ENCODE measurements at places on chromosomes 13 and 19. TPM values are rescaled to one million over a fixed set of nuclear protein-coding genes. Genes with fewer than 3 reads are reported as not detected.

The TEX26 gene
- total RNA-seq: not detected

The CLDN10 gene
- 6.3 TPM for total RNA-seq

DNA sequence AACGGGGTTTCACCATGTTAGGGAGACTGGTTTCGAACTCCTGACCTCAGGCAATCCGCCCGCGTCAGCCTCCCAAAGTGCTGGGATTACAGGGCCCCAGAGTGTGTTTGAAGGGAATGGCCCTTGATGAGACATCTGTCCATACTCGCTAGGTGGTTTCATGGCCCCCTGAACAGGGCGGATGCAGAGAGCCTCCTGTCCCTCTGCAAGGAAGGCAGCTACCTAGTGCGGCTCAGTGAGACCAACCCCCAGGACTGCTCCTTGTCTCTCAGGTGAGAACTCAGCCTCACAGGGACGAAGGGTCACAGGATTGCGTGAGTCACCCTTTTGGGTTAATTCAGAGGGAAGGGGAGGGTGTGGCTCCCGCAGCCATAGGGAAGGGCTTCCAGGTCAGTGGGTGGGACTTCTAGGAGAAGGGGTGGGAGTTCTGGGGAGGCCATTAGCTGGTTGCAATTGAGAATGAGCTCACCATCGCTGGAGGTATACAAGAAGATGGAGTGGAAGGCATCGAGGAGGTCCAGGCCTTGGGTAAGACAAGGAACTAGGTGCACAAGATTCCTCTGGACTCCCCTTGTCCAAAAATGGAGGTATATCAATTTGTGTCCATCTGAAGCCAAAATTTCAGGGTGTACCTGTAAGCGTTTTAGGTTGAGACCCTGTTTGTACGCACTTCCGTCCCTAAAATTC, 9.2 kb downstream of the SHD start:
- no peak overlapping the region for H3K4me3 ChIP-seq
- H3K27me3 ChIP-seq: no peaks in the 10 kb centered on the region
- no peak for DNase-seq
- no peak overlapping the region for H3K27ac ChIP-seq
- no peaks in the 10 kb centered on the region for H3K36me3 ChIP-seq
- H3K4me1 ChIP-seq: no peaks in the 10 kb centered on the region

- H3K4me3 ChIP-seq: no peak overlapping the region
- no peak for DNase-seq
- H3K27me3 ChIP-seq: no peaks in the 10 kb centered on the region
Measured at GRCh38 chr19:33292595-33293254, 9.6 kb downstream of the CEBPA start.

DNA sequence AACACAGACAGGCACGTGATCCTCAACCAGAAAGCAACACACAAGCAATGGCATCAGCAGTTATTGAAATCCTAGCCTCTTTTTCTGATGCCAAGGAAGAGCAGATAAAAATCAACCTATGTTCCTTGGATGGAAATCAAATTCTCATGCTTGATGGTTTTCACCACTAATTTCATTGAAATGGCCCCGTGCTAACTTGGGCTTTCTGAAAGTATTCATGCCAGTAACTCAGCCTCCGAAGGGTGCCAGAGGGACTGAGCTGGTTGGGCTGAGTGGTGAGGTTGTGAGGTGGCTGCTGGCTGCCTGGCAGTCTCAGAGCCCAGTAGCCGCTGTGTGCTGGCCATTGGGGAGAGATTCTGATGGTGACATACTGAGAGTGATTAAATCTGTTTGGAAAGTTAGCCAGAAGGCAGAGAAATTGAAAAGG, 309.3 kb downstream of the DCT start:
- no peak overlapping the region for H3K27ac ChIP-seq
- H3K27me3 ChIP-seq: no peaks in the 10 kb centered on the region
- DNase-seq: no peak
- no peaks in the 10 kb centered on the region for H3K36me3 ChIP-seq

All from ovary (tissue), 10 donors.